ENCODE measurements at places on chromosomes 5 and 9.

DNA sequence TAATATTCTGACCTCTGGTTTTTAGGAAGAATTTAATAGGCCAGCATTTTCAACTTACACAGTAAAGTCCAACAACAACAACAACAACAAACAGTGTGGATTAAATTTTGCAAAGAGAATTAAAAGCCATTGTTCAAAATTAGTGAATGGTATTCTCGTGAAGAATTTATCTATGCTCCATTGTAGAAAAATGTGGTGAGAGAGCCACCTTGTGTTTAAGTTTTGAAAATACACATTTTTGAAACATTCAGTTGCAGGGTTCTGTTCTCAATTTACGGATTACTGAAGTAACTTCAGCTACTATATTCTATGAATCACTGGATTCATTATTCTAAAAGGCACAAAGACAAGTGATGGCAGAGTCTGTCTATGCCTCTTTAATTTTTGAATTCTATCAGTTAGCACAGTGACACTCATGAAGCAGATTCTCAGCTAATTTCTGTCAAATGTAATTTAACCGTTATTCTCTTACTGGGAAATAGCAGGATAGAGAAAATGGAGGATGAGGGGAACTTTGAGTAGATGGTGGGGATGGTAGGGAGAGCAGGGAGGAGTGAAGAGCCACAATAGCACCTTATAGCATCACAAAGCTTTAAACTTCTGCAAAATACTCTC, 11.0 kb downstream of the CCDC152 start:
- no peak for DNase-seq

DNA sequence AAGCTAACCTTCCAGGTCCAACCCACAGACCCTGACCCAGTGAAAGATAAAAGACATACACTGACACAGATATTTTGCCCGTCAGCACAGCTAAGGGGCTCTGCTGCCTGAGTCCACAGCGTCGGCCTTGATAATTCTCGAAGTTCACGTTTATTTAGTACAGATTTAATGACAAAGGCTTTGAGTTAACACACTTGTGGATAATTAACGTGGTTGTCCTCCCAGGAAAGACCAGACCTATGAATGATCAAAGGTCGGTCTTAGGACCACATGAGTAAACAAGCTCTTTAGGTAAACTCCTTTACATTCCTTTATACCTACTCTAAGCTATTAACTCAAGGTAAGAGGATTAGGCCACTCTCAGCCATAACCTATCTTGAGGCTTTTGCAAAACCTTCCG, 11.3 kb upstream of the TEX10 start:
- no peak for DNase-seq

GRCh38 chr9:34170237-34170991, 8.4 kb upstream of the UBAP1 start:
- DNase-seq: no peak

- DNase-seq: no peak
These were observed 23.9 kb upstream of the AFAP1L1 start for GRCh38 chr5:149247726-149248125.

DNA sequence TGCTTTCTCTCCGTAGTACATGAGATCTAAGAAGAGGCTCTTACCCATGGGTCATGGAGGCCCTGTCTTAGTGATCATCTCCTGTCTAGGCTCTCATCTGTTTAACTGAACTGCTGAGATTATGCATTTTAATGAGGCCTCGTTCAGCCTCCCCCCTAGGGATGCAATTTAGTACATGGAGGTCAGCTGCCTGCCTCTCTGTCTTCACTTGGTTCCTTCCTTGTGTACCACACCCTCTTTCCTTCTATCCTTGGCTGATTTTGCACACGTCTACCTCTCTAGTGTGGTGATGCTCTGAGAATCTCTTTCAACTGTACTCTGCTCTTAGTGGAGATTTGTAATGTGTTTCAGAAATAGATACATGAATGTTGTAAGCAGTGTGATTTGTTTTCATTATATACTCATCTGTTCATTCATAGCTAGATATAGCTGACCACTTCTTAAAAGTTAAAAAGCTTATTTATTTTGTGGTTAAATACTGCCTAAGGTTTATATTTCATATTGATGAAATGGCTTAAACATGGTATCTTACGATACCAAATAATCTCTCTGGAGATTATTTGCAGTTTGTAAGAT, 3.5 kb upstream of the ACTBL2 start:
- no peak for DNase-seq

- DNase-seq: no peak
These were observed 438 bp downstream of the TRIP13 start for GRCh38 chr5:893137-893506.

- no peak for DNase-seq
These were observed 231.1 kb upstream of the TBCA start for GRCh38 chr5:78007233-78007632.

DNA sequence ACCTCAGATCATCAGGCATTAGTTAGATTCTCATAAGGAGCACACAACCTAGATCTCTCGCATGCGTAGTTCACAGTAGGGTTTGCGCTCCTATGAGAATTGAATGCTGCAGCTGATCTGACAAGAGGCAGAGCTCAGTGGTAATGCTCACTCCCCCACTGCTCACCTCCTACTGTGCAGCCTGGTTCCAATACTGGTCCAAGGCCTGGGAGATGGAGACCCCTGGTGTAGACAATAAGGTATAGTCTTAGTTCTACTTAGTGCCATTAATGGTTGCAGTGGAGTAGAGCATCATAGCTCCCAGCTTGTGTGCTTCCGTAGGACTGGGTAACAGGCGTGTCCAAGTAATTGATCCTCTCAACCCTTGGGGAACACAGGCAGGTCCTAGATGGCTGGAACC, 70.4 kb upstream of the ANKRD55 start:
- no peak for DNase-seq

- DNase-seq: no peak
These were observed 176.0 kb downstream of the ATP10B start for GRCh38 chr5:160675988-160676387.

DNA sequence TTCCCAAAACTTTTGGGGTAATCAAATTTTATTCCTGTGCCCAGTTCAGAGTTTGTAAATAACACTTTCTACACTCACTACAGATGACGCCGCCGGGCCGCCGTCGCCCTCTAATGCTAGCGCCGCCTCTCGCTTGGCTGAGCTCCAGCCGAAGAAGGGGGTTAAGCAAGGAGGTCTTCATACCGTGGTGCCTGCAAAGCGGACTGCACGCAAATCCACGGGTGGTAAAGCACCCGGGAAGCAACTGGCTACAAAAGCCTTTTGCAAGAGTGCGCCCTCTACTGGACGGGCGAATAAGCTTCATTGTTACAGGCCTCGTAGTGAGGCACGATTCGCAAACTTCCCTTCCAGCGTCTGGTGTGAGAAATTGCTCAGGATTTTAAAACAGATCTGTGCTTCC, 280.4 kb downstream of the MEF2C start:
- no peak for DNase-seq

GRCh38 chr9:18549772-18550171, 75.8 kb downstream of the ADAMTSL1 start:
- DNase-seq: no peak

- peak; percentile 50 for DNase-seq
These were observed 2118.6 kb upstream of the C9orf72 start for GRCh38 chr9:29691758-29692407.

- DNase-seq: peak; percentile 71
These were observed at the start of gene CAMK2A for GRCh38 chr5:150289551-150290390. CAMK2A (minus strand) TSS chr5:150289773; CDS start chr5:150289625, 148 bp downstream.

All from glutamatergic neuron (in vitro differentiated cells).